ENCODE measurements at places on chromosomes 2 and 18. TPM values are rescaled to one million over a fixed set of nuclear protein-coding genes. Genes with fewer than 3 reads are reported as not detected.

DNA sequence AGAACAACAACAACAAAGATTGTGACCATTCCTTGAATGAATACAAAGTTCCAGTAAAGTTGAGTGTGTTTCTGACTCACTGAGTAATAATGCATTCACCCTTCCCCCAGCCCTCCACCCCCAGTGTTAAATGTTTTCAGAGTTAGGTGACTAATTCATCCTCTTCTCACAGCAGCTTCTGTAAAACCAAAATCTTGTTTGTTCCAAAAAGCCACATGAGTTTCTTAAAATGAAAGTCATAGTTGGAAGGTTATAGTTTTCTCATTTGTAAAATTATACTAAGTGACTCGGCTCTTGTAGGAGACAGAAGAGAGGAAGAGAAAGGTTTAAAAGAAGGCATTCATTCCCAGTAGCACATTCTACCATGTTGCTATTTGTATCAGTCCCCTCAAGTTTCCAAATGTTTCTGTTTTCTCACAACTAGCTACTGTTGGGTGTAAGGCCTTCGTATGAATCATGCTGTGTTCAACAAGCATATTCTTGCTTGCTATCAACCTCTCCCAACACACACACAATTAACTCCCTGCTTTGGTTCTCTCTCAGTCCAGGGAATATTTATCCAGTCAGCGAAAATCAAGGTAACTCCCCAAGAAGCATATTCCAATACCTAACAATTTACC, 75.3 kb downstream of the MBD2 start:
- no peak for DNase-seq
- no peak overlapping the region for H3K27ac ChIP-seq
- H3K27me3 ChIP-seq: no peaks in the 10 kb centered on the region
- H3K4me1 ChIP-seq: no peaks in the 10 kb centered on the region
- H3K36me3 ChIP-seq: peaks cover 2% of the 10 kb centered on the region

DNA sequence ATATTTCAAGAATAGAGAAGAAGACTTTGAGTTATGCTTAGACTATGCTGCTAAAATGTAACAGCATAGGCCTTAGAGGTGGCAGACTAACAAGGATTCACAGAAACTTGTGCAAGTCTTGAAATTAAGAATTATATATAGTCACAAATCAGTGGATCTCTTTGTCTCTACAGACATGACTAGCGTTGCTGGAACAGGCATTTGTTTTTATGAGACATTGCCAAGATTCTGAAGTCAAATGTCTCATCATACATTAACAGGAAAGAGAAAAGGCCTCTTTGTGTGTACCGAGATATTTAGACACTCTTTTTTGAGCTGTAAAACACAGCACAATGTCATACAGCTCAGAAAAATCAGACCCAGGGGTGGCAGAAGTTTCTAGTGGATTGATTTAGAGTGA, 207.1 kb downstream of the TMX3 start:
- H3K27ac ChIP-seq: no peak overlapping the region
- no peaks in the 10 kb centered on the region for H3K4me1 ChIP-seq
- no peak overlapping the region for H3K4me3 ChIP-seq
- DNase-seq: no peak
- H3K27me3 ChIP-seq: no peaks in the 10 kb centered on the region

- H3K4me1 ChIP-seq: peaks cover 25% of the 10 kb centered on the region
- no peak overlapping the region for H3K27ac ChIP-seq
- H3K4me3 ChIP-seq: no peak overlapping the region
Measured at GRCh38 chr2:217262911-217263310, 403.0 kb upstream of the TNP1 start.

- no peaks in the 10 kb centered on the region for H3K4me1 ChIP-seq
- H3K27me3 ChIP-seq: peaks cover 40% of the 10 kb centered on the region
- no peak for DNase-seq
- H3K4me3 ChIP-seq: no peak overlapping the region
- H3K36me3 ChIP-seq: no peaks in the 10 kb centered on the region
Measured at GRCh38 chr2:68857855-68858456, 13.2 kb downstream of the BMP10 start.

GRCh38 chr2:168159754-168160585, 87.4 kb downstream of the STK39 start:
- no peak overlapping the region for H3K4me3 ChIP-seq
- H3K36me3 ChIP-seq: peaks cover 6% of the 10 kb centered on the region
- H3K27me3 ChIP-seq: no peaks in the 10 kb centered on the region

DNA sequence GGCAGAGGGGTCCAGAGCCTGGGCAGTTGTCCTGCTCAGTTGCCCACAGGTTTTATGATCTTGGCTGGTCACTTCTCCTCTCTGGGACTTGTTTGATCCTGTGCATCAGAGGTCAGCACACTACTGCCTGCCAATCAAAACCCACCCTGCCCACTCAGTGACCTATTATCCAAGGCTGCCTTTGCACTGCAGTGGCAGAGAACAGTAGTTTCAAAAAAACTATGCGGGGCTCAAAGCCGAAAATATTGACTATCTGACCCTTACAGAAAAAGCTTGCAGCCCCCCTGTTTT, 218.2 kb downstream of the CYP26B1 start:
- H3K4me3 ChIP-seq: no peak overlapping the region
- H3K27ac ChIP-seq: no peak overlapping the region
- no peaks in the 10 kb centered on the region for H3K4me1 ChIP-seq
- H3K27me3 ChIP-seq: peaks cover 15% of the 10 kb centered on the region
- no peaks in the 10 kb centered on the region for H3K36me3 ChIP-seq
- no peak for DNase-seq

The TUBA4B gene
- total RNA-seq: not detected

All from progenitor cell of endocrine pancreas (in vitro differentiated cells).